ENCODE measurements at places on chromosomes 11 and 22. TPM values are rescaled to one million over a fixed set of nuclear protein-coding genes. Genes with fewer than 3 reads are reported as not detected.

Gene GGT5
- 12.8 TPM for total RNA-seq

Gene TRPM5
- not detected for total RNA-seq

Gene CBLIF
- total RNA-seq: not detected

Gene FADS2
- total RNA-seq: 208 TPM

Gene ANO9
- 2.0 TPM for total RNA-seq

Gene BTBD18
- total RNA-seq: not detected

Gene PRG3
- total RNA-seq: not detected

Gene RIMBP3B
- 0.06 TPM for total RNA-seq

Gene MMP12
- total RNA-seq: not detected

Gene VPREB1
- total RNA-seq: not detected

Gene FOLR1
- 1.2 TPM for total RNA-seq

Gene PNPLA3
- 6.2 TPM for total RNA-seq

Gene NCAM1
- total RNA-seq: 1.8 TPM

Gene C11orf91
- total RNA-seq: 2.0 TPM

Gene VPS11
- total RNA-seq: 40.3 TPM

Gene ABCC8
- total RNA-seq: not detected

Gene KDELR3
- total RNA-seq: 61.1 TPM

Gene REXO2
- total RNA-seq: 198 TPM

Gene NAALAD2
- 0.92 TPM for total RNA-seq

Gene SLC37A2
- total RNA-seq: 6.9 TPM

Gene PKNOX2
- total RNA-seq: 0.76 TPM

Gene RCN1
- 333 TPM for total RNA-seq

Gene MRGPRX4
- total RNA-seq: not detected

Gene CAVIN3
- 424 TPM for total RNA-seq

Gene NEFH
- total RNA-seq: 1.8 TPM

Gene TEX54
- not detected for total RNA-seq

Gene MB
- not detected for total RNA-seq

Gene OR51G2
- total RNA-seq: not detected

Gene OVOL1
- total RNA-seq: not detected

Gene PRCP
- 138 TPM for total RNA-seq

Gene PPP1R14B
- 365 TPM for total RNA-seq
